ENCODE measurements at places on chromosomes 12 and 14.

DNA sequence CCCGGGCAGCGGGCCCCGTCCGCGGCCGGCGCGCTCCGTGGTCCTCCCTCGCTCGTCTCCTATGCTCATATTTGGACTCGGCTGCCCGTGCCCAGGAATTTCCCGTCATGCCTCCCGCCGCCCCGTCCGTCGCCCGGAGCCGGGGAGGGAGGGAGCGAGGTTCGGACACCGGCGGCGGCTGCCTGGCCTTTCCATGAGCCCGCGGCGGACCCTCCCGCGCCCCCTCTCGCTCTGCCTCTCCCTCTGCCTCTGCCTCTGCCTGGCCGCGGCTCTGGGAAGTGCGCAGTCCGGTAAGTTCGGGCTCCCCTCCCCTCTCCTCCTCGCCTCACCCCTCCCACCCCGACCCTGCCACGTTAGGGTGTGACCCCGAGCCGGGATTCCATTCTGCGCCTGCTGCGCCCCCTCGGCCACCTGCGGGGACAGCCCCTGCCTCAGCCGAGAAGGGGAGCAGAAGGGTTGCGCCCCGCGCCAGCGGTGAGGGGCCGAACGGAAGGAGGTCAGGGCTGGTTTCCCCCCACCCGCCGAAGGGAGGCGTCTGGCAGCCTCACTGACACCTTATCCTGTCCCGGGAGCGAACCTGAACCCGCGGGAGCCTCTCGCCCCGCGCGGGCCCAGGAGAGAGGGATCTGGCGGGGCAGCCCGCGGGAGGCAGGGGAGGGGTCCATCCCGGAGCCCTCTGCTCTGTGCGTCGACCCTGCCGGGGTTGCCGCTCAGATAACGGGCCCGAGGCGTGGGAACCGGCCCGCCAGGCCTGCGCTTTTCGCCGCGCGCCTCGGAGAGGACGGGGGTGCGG is at the start of gene MSRB3:
Gene MSRB3, plus strand, starts transcription at position 108 of the 793 bp plus-strand sequence. CDS start 29,897 bp downstream, outside the sequence.
- DNase-seq = peak; percentile 28

GRCh38 chr12:27578689-27579372 is 54.8 kb downstream of the PPFIBP1 start:
- DNase-seq = no peak

GRCh38 chr14:22561661-22562579 is 27.1 kb downstream of the DAD1 start:
- DNase-seq = no peak

GRCh38 chr12:69575346-69575745 is 9.9 kb upstream of the CCT2 start:
- DNase-seq = no peak

GRCh38 chr14:22395803-22396202 is 193.2 kb downstream of the DAD1 start:
- no peak for DNase-seq

DNA sequence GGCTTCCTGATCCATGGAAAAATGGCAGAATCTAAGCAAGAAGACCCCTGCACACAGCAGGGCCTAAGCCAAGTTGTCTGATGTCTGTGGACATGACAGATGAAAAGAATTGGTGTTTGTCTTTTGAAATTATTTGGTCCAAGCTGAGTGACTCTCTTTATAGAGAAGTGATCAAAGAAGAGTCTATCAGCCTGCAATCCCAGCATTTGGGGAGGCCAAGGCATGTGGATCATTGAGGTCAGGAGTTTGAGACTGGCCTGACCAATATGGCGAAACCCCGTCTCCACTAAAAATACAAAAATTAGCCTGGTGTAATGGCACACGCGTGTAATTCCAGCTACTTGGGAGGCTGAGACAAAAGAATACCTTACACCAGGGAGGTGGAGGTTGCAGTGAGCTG is 64.8 kb upstream of the TUNAR start:
- DNase-seq = no peak

DNA sequence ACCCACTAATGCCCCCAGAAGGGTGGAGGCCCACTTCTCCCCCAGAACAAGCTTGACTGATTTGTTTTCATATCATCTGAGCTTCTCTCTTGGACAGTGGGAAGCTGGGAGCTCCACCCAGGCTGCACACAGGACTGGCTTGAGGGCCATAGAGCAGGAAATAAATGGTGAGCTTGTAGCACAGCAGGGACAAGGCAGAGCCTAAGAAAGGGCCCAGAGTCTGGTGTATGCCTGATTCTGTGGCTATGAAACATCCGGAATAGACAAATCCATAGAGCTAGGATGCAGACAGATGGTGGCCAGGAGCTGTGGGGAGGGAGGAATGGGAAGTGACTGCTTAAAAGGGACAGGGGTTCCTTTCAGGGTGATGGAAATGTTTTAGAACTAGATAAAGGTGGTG is 79.0 kb downstream of the ARL6IP4 start:
- no peak for DNase-seq

- no peak for DNase-seq
Measured at GRCh38 chr12:88393017-88393767, 187.1 kb downstream of the KITLG start.

DNA sequence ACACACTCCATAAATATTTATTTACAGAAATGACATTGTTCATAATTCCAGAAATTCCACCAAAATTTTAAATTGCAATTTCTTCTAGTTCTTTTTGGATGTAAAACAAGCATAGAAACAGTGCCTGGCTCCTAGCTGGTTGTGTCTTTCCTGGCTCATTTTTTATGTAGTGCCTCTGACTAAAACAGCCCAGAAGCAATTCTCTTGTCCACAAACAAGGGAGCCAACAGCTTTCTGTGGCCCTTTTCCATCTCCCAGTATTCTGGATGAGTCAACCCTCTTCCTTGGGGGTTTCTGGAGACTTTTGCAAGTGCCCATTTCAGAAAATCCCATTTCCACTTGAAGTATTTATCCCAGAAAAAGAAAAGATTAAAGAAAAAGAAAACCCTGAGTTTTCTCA is 141.4 kb downstream of the PHLDA1 start:
- DNase-seq = no peak

GRCh38 chr12:55043542-55043941 is 23.8 kb downstream of the NEUROD4 start:
- DNase-seq = no peak

GRCh38 chr12:57456145-57456700 is 1.1 kb downstream of the INHBE start:
- no peak for DNase-seq

GRCh38 chr12:113373969-113374368 is 15.6 kb downstream of the PLBD2 start:
- no peak for DNase-seq

DNA sequence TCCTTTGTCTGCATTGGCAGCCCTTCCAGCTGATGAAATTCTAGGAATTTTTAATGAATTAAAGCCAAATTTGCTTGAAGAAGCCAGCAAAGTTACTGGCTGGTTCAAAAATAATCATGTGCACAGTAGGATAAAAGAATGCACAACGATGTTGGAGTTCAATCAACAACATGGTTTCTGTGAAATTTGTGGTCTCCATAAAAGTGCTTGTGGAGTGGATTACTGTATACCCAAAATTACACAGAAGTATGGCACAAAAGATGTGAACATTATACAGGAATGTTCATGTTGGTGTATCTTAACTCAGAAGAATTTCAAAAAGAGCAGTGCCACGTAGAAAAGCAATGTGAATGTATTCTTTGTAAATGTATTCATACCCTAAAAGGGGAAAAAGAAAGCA is 105.0 kb upstream of the METAP2 start:
- DNase-seq = no peak

GRCh38 chr12:1924996-1925683 is 6.7 kb upstream of the CACNA2D4 start:
- no peak for DNase-seq

GRCh38 chr12:4056910-4057845 is 184.0 kb upstream of the PARP11 start:
- no peak for DNase-seq

DNA sequence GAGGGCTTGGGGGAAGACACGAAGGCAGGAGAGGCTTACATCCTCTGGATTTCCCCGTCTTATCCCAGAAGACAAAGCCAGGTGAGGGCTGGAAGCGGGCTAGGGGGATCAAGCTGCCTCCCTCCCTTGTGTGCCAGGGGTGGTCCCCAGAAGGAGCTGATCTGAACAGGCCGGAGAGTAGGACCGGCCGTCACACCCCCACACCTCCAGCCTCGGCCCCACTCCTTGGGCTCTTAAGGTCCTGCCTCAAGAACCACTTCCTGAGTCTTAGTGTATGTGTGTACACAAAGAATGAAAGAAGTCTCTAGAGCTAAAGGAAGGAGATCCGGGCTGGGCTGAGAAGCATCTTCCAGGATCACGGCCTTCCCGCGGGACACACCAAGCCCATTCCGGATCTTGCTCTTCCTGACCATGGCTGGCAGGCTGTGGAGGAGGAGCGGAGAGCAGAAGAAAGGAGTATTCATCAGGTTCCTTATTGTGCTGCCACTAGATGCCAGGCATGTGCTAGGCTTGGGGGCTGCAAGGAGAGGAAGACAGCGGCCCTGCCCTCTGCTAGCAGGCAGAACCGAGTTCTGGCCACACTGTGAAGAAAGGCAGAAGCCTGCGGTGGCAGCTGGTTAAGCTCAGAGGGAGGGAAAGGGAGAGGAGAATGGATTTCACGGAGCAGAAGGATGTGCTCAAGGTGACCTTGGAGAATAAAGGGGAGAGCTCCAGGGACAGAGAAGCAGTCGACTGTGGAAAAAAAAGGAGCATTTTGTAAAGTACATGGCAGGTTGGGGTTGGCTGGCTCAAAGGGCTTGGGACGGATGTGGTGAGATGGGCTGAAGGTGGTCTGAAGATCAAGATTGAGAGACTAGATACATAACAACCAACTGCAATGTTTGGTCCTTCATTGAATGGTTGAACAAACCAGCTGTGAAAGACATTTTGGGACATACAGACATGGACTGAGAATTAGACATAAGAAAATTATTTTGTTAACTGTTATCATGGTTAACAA is 1.3 kb upstream of the CD63 start:
- peak; percentile 76 for DNase-seq

- no peak for DNase-seq
Measured at GRCh38 chr12:27999521-27999920, 27.0 kb upstream of the PTHLH start.

DNA sequence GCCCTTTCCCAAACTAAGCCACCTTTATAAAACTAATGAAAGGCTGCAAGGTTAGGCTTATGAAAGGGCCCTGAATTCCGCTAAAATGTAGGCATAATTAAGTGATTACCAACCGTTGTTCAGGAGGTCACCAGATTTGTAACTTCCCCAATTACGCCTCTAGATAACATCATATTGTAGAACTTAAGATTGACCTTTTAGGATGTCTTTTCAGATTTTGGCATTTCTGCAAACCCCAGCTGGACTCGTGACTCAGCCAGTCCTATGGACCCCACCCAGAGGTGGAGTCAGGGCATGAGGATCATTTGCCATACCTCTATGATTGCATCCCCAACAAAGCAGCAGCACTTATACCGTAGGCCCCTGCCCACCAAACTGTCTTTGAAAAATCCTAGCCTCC is 3.7 kb upstream of the LPCAT3 start:
- DNase-seq = no peak

- DNase-seq = no peak
Measured at GRCh38 chr12:74031045-74031444, 506.6 kb upstream of the ATXN7L3B start.

- DNase-seq = no peak
Measured at GRCh38 chr14:90614696-90615516, 201.3 kb downstream of the TTC7B start.

DNA sequence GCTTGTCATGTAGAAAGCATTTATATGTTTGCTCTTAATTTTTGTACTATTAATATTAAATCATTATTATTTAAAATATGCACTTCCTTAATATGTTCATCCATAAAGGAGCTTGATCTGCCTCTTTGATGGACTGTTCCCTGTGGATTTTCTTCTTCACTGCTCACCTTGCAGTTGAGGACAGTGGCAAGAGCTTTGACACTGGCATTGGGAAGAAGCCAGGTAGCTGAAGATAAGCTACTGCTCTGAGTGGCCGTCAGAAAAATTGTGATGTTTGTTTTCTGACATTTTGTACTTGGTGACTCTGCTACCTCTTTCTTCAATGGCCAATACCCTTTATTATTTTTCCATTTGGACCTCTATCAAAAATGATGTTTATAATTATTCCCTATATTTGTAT is 349.4 kb upstream of the NOVA1 start:
- DNase-seq = no peak

GRCh38 chr12:57882575-57882974 is 36.0 kb upstream of the CTDSP2 start:
- DNase-seq = no peak

DNA sequence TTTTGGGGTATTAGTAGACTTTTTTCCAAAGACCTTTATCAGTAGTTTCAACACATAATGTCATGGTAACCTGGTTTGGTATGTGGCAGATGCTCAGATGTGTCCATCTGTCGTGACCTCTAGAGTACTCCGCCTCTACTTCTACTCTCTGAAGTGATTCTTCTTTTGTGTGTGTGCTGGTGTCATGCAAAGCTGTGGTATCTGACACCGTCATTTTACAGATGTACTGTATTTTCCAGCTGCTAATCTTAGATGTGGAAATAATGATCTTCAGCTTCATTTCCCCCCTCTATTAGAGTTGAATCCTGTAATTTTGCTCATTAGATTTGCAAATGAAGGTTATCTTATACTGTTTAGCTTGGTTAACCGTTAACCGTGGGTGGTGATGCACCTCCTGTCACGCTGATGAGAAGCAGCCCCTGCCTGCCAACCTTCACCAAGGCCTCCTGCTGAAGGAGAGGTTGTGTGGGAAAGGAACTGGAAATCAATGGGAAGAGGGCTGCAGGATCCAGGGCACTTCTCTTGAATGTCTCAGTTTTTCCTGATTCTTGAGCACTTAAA is 222.4 kb upstream of the AMIGO2 start:
- DNase-seq = no peak

DNA sequence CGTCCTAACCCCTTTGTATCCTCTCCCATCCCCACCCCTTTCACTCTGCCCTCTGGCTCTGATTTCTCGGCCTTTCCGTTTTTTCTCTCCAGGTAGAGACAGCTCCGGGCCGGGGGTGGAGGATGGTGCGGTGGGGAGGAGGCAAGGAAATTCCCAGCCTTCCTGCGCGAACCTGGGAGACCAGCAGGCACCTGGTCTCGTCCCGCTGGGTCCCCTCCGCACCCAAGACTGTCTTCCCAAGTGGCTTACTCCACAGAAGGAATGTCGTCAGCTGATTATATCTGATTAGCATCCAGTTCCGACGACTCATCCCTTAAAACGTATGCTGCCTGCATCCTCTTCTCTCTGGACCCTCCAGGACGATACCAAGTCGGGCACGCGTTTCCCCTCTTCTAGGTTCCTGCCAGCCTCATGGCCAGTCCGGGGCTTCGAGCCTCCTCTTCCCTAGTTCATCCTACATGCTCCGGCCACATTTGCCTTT is 42.2 kb upstream of the CAPRIN2 start:
- DNase-seq = no peak

All from anterior cingulate cortex (tissue), 58 donors.